IPS DF 6.9 (cell line): ENCODE measurements at places on chromosomes 4 and X.

DNA sequence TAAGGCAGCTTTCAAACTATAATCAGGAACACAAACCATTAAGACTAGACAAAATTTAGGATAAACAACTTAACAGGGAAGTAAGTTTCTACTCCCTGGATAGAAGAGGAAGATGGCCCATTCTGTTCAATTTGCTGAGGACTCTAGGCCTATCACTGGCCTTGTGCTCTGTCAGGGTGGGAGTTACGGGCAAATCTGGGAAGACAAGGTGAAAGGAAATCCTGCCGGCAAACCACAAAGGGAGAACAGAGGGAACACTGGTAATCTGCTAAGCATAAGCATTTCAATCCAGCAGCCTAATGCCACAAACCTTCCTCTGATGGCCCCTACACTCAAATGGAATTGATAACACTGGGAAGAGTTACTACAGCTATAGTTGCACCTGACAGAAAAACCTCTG, 8.3 kb downstream of the GPR82 start:
- no peak for DNase-seq

DNA sequence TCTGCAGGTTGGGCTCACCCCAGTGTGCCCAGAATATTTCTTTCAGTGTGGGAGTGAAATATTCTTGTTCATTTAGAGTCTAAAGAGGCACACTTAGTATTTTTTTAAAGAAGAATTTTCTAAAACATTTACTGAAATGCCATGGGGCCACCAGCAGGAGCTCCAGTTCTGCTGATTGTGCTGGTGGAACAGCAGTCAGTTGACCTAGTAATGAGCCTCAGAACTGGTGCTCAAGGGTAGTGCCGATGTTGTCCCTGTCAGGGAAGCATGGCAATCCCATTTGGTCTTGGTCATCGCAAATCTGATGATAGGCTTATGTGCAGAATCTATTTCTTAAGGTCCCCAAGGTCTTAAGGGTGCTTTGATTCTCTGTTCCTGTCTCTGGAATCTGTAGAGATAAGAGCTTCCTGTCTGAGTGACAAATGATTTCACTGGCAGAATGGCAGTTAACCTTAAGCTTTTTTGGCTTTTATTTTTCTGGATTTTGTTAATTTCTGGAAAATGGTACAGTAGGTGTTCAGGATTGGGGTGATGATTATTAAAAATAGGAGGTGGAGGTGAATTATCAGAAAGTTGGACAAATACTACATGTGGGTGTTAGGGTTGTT, 31.3 kb downstream of the JADE1 start:
- DNase-seq: no peak

- no peak for DNase-seq
These were observed 224.2 kb downstream of the AFAP1 start for GRCh38 chr4:7715271-7716009.

GRCh38 chr4:180106122-180106521, 2137.1 kb upstream of the TENM3 start:
- no peak for DNase-seq

- DNase-seq: peak; percentile 57
These were observed 50.6 kb downstream of the LGI2 start for GRCh38 chr4:24980064-24980690.

GRCh38 chr4:39502019-39502663, 25.1 kb downstream of the UGDH start:
- DNase-seq: no peak

DNA sequence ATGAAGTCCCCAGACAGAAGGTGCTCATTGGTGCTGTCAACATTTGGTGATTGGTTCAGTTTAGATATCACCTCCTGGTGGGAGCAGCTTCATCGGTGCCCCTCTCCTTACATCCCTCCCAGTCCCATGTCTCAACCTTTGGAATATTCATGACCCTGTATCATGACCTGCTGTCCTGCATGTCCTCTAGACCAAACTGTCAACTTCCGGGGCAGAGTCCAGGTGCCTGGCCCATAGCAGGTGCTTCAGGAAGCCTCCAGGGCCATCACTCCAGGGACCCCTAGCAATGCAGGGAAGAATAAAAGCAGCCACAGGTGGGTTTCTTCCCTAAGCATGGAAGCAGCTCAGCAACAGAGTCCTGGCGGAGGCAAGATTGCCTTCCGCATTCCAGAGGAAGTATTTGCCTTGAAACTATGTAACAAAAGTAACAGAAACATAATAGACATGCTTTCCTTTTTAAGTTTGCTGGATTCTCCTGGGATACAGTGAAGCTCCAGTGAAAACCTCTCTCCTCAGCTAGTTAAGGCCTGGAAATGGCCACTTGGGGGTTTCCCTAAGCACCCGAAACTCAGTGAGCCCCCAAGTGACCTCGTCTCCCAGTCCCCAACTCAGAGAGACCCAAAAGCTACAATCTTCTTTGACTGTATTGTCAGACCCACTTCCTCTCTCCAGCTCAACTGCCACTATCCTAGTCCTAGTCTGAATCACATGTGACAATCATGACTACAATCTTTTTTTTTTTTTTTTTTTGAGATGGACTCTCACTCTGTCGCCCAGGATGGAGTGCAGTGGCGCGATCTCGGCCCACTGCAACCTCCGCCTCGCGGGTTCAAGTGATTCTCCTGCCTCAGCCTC, 1.3 kb upstream of the ATP6AP1 start:
- DNase-seq: no peak

GRCh38 chr4:182826391-182826790, 90.8 kb downstream of the DCTD start:
- no peak for DNase-seq

DNA sequence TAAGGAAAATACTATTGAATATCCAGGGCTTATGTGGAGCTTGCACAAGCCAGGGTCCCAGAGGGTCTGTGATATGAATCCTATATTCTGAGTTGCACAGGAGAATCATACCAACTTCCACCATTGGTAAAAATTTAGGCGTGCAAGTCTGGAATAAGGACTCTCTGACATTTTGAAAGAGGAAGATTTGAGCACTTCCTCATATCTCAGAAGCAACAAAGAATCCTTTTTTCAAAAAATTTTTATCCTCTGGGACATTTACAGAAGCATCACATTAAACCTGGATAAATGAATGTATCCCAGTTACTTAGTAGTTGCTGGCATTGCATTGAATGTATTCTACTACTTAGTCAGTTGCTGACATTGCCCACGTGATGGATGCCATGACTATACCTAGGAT, 24.2 kb upstream of the CAMK2D start:
- DNase-seq: no peak

GRCh38 chrX:56219700-56220099, 12.5 kb upstream of the KLF8 start:
- no peak for DNase-seq

DNA sequence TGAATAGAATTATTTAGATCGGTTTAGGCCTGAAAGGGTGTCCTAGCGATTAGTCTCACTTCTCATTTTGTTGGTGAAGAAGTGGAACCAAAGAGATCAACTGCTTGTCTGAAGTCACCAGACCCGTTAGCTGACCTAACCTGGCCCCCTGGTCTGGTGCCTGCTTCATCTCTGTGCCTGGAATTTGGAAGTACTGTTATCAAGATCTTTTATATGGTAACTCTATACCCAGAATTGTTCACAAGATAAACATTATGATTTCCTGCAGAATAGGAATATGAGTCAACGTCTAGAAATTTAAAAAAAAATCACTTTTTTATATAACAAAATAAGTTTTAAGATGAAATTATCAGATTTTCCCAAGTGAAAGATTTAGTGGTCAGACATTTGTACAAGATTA, 37.2 kb downstream of the LRP2BP start:
- no peak for DNase-seq

GRCh38 chr4:62913065-62913464, 1496.2 kb downstream of the TECRL start:
- DNase-seq: no peak

DNA sequence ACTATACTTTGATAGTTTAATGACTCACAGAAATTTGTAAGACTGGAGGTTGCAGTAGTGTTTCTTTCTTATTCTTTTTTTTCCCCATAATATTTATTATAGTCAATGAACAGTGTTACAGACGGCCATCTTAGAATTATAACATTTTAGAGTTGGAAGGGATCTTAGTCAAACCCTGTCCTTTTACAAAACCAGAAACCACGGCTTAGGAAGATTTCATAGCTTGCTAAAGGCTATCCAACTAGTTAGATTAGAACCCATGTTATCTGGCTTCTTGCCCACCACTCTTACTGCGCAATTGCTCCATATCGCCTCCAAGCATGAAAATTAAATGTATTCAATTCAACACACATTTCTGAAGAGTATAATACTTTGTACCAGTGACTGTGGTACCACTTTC, 1.1 kb downstream of the XIAP start:
- no peak for DNase-seq
